ENCODE measurements at places on chromosomes 7 and 10.

DNA sequence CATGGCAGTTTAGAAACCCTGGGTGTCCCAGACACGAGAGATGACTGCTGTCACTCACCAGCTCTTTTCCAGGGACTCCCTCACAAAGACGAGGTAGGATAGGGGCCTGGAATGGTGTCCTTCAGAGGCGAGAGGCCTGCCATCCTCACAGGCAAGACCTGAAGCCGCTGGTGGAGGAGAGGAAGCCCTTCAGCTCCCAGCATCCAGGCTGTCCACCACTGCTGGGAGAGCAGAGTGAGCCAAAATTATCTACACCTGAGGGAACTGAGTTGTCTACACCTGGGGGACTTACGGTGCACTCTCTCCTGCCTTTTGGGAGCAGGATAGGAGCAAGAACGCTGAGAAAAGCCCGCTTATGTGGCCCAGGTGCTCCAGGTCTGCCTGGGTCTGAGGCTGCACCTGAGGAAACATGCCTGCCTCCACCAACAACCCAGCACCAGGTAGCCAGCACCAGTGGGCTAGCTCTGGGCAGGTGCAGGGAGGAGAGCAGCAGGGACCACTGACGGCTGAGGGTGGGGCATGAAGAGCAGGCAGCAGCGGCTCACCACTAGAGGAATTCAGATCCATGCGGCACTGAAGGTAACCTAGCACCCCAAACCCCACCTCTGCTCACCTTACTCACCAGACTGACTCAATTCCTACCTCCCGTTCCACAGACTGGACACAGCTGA, 357.2 kb downstream of the SH2D4B start:
- no peak for DNase-seq

DNA sequence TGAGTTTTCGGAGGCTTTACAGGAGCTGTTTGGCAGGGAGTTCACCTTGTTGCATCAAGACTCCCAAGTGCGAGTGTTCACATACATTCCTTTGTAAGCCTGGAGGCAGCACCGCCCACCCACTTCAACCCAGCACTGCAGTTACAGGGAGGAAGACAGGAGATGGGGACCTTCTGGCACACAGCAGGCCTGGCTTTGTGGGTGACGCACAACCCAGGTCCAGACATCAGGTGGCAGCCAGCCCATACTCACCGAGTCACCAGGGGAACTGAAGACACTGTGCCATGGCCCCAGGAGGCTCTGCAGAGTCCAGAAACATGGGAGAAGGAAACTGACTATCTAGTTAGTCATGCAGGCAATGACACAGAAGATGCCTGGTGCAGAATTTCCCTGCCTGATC, 305.9 kb upstream of the RNF32 start:
- no peak for DNase-seq

DNA sequence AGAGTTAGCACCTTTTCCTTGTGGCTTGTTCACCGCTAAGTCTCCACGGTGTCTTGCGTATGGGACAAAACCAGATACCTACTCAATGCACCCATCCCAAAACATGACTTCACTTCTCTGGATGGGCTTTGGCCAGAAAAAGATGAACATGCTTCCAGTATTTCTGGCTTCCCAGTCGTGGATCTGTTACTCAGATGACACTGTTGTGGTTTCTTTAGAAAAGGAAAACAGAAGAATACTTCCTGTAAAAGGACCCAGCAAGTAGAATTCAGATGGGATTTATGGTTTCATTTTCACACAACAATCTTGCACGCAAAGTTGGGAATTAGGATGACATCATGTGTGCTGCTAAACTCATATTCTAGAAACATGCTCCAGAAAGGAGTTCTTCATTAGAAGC, 216.7 kb downstream of the ADAM12 start:
- no peak for DNase-seq

DNA sequence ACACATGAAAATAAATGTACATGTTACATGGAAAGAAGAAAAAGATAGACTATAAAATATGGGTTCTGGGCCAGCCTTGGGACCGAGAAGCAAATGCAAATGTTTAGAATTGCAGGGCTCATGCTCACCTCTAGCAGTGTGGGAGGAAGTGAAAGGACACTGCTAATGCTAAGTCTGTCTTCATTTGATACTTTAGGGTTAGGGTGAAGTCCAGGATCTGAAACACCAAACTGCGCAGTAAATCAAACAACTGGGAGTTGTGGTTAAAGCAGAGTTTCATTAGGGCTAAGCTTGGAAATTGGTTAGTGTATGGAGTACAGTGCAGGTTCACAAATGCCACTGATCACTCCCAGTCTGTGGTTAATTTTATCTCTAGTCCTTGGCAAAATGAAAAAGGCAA, 73.2 kb upstream of the PDK4 start:
- no peak for DNase-seq

DNA sequence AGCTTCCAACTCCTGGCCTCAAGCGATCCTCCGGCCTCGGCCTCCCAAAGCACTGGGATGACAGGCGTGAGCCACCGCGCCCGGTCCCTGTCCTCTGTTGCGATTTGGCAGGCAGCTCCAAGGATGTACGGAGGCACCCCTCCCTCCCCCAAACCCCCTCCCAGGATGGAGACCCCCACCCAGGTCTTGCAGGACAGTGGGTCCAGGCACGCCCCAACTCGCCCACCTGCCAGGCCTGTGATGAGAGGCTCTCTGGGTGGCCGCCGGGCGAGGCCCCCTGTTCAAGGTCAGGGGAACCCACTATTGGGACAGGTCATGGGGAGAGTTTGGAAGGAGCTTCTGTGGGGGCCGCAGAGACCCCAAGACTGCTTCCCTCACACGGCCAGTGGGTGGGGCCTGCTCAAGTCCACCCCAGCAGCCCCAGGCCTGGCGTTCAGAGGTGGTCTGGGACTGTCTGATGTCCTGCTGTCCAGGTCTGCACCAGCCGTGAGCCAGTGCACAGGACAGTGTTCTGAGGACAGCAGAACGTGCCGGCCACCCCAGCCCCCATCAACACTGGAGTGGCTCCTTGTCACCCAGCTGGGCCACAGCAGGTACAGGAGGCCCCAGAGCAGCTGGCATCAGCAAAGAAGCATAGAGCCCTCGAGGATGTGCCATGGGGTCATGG, 2.5 kb downstream of the ADAP1 start:
- DNase-seq: no peak

DNA sequence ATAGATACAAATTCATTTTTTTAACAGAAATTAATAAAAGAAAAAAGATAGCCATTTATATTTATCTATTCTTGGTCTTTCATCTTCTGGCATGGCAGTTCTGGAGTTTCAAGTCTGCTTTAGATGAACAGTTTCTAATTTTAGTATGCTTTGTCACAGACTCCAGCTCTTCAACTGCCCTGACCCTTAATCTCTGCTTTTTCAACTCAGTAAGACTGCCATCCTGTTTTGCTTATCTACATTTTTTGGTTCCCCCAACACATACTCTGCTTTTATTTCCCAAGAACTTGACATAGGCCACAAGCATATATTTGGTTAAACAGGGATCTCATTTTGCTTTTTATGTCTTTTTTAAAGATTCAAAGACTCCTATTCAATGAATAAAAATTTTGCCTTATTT, 309.3 kb upstream of the KCND2 start:
- DNase-seq: peak; percentile 24

DNA sequence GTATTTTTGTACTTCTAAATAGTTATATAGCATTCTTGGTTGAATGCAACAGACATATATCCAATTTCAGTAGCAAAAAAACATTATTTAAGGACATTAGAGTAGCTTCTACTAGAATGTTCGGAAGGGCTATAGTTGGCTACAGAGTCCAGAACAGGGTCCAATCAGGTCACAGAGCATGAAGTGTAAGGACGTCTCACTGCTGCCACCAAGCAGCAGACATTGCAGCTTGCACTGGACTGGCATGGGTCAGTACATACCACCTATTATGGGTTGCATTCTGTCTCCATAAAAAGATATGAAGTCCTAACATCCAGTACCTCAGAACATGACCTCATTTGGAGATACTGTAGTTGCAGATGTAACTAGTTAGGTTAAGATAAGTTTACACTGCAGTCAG, 87.3 kb downstream of the LHFPL3 start:
- no peak for DNase-seq

GRCh38 chr7:18180685-18181084, 153.0 kb upstream of the PRPS1L1 start:
- no peak for DNase-seq

GRCh38 chr10:110499796-110500514, 2.2 kb downstream of the DUSP5 start:
- no peak for DNase-seq

DNA sequence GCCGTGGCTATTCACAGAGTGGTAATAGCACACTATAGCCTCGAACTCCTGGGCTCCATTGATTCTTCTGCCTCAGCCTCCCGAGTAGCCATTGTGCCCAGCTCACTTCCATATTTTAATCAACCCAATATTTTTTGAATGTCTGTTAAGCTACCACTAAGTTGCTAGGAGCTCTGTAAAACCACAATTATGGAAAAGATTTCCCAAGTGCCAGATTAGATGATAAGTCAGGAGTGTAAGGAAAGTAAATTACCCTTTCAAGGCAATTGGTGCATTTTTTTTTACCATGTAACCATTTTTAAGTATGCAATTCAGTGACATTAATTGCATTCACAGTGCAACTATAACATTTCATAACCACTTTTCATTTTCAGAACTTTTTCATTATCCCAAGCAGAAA, 87.5 kb upstream of the GATAD1 start:
- DNase-seq: no peak

DNA sequence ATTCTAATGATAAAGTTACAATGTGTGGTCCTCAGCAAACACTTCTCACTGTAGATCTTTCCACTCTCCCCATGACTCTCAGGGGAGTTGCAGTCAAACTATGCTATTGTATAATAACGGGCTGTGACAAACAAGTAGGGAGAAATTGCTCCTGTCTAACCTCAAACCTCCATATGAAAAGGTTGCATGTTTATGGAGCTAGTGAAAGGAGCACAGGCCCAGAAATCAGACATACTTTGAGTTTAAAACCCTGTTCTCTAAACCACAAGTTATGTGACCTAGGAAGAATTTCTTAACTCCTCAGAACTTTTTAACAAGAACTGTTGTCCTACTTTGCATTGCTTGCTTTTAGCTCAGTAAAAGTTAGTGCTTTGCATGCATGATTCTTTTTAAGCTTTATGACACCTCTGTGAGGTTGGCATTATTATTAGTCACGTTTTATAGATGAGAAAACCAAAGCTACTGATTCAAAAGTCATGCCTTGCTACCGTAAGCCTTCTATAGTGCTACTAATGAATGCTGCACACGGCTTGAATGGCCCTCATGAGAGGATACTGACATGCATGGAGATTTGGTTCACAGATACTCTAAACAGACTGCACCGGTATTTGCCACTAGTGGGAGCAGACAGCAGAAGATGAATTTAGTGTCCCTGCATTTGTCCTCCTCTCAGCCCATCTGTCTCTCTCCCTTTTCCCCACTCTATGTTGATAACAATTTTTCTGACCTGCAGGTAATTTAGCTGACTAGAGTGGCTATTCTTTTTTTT, 129.5 kb upstream of the PCGF5 start:
- DNase-seq: peak; percentile 10

DNA sequence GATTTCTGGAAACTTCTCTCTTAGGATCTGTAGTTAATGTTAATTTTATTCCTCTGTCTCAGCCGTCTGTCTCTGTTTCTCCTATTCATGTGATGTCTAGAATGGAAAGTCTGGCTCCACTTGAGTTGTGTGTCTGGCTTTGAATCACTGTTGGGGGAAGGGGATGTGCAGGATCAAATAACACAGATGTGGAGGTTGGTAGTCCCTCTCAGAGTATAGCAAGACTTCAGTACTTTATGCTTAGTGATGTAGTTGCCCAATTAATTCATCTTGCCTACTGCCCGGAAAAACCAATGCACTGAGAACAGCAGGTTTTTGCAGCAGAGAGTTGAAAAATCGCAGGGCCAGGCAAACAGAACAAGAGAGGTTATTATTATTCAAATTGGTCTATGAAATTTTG, 79.2 kb downstream of the PHTF2 start:
- no peak for DNase-seq

GRCh38 chr7:3191548-3191947, 109.5 kb upstream of the SDK1 start:
- no peak for DNase-seq

DNA sequence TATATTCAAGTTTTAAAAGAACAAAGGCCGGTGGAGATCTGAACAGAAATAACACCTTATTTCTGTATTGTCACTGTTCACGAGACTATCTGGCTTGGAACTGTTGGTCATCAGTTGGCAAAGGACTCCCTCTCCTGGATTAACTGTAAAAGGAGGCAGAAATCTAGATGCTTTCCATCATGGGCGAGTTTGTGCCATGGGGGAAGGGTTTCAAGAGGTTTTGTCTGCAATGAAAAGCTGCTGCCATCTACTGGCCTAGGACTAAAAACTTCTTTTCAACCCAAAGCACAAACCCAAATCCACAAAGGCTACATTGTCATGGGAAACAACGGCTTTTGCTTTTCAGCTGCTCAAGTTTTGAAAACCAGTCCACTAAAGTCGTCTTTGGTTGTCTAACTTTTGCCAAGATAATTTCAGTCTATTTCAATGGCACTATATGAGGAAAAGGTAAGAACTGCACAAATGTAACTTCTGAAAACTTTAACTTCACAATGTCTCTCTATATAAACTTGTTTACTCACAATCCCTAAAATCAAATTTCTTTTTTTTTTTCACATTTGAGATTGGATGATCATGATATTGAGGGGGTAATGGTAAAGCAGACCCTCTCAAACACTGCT, 196.8 kb downstream of the SKAP2 start:
- peak; percentile 23 for DNase-seq

DNA sequence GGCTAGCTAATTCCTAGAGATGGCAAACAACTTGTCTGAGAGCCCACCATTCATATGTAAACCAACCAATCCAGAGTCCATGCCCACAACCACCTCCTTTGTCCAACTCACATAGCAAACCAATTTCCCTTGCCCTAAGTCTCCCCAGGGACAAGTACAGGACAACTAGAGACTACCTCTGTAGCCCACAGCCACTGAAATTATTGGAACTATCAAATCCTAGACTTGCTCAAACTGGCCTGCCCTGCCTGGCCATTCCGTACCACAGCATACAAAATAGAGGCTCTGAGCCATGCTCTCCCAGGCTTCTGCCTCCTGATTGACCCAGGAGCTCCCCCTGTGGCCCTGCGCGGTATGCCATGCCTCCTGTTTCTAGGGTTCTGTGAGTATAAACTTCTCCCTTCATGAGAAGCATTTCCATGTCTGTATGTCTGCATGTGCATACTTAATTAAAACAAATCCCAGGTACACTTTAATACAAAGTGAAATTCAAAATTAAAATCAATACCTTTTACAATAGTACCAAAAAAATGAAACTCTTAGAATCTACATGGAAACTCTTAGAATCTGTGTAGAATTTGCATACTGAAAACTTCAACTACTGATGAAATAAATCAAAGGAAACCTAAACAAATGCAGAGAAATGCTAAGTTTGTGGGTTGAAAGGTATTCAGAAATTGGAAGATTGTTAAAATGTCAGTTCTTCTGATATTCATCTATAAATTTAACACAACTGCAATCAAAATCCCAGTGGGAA, 4.0 kb upstream of the HECW1 start:
- DNase-seq: peak; percentile 65

- DNase-seq: no peak
Observed at GRCh38 chr10:121102706-121103105, 251.5 kb downstream of the WDR11 start.
